Activated naive CD8-positive, alpha-beta T cell treated with anti-CD3 and anti-CD28 coated beads, Interleukin-2, amount 50 U/mL, for 24 hours (primary cell): ENCODE measurements at places on chromosomes 11 and 22.

- H3K4me1 ChIP-seq = no peaks in the 10 kb centered on the region
- peak; percentile 12 for DNase-seq
- H3K4me3 ChIP-seq = no peak overlapping the region
- H3K27me3 ChIP-seq = peaks cover 2% of the 10 kb centered on the region
- H3K36me3 ChIP-seq = no peaks in the 10 kb centered on the region
- no peak overlapping the region for H3K27ac ChIP-seq
Observed at GRCh38 chr11:11810764-11811726, 30.7 kb upstream of the USP47 start.

GRCh38 chr11:73982990-73983740, 522 bp upstream of the UCP2 start:
- H3K4me3 ChIP-seq = peak overlapping the region; percentile 91
- DNase-seq = peak; percentile 95
- peaks cover 65% of the 10 kb centered on the region for H3K4me1 ChIP-seq
- H3K27ac ChIP-seq = peak overlapping the region; percentile 97
- no peaks in the 10 kb centered on the region for H3K27me3 ChIP-seq
- H3K36me3 ChIP-seq = peaks cover 42% of the 10 kb centered on the region

- H3K27me3 ChIP-seq = no peaks in the 10 kb centered on the region
- peaks cover 75% of the 10 kb centered on the region for H3K36me3 ChIP-seq
- DNase-seq = no peak
- peak overlapping the region; percentile 41 for H3K27ac ChIP-seq
- no peak overlapping the region for H3K4me3 ChIP-seq
- H3K4me1 ChIP-seq = peaks cover 2% of the 10 kb centered on the region
Observed at GRCh38 chr11:85961930-85962363, 106.8 kb downstream of the CCDC83 start.

- H3K36me3 ChIP-seq = no peaks in the 10 kb centered on the region
- DNase-seq = no peak
- no peak overlapping the region for H3K27ac ChIP-seq
- H3K4me1 ChIP-seq = no peaks in the 10 kb centered on the region
- H3K4me3 ChIP-seq = no peak overlapping the region
- H3K27me3 ChIP-seq = no peaks in the 10 kb centered on the region
Observed at GRCh38 chr11:40302669-40303068, 1156.8 kb downstream of the LRRC4C start.

DNA sequence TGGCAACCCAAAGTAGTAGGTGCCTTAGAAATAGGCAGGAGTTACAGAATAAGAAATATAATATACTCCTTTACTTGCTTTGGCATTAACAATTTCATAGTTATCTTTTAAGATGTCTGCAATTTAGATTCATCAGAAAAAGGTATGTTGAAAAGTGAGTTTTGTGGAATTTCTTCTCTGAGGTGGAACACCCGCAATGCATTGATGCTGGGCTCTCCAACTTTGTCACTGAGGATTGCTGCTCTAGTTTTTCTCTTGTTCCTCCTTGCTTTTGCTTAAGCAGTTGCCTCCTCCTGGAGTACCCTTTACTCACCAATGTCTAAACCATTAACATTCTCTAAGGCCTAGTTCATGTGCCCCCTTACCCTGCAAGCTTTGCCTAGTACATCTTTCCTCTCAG, 14.1 kb upstream of the ME3 start:
- H3K4me3 ChIP-seq = no peak overlapping the region
- H3K27me3 ChIP-seq = no peaks in the 10 kb centered on the region
- H3K27ac ChIP-seq = no peak overlapping the region
- no peaks in the 10 kb centered on the region for H3K36me3 ChIP-seq

- no peak overlapping the region for H3K27ac ChIP-seq
- H3K4me1 ChIP-seq = peaks cover 38% of the 10 kb centered on the region
- no peak for DNase-seq
- H3K36me3 ChIP-seq = peaks cover 20% of the 10 kb centered on the region
- peak overlapping the region; percentile 95 for H3K4me3 ChIP-seq
Observed at GRCh38 chr22:49656291-49656851, 171.3 kb downstream of the BRD1 start.
